ENCODE measurements at places on chromosomes 7 and 10.

DNA sequence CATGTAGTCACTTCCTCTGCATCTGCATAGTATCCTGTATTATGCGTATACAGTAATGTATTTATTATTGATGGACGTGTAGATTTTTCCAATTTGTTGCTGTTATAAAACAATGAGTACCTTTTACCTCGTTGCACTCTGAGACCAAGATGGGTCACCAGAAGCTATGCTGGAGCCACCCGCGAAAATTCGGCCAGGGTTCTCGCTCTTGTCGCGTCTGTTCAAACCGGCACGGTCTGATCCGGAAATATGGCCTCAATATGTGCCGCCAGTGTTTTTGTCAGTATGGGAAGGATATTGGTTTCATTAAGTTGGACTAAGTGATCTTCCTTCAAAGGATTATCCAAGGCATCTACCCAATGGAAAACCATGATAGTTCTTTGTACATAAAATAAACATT lies 1.0 kb downstream of the PSMC2 start:
- DNase-seq: no peak

- no peak for DNase-seq
Measured at GRCh38 chr7:22251281-22251680, 105.7 kb downstream of the RAPGEF5 start.

DNA sequence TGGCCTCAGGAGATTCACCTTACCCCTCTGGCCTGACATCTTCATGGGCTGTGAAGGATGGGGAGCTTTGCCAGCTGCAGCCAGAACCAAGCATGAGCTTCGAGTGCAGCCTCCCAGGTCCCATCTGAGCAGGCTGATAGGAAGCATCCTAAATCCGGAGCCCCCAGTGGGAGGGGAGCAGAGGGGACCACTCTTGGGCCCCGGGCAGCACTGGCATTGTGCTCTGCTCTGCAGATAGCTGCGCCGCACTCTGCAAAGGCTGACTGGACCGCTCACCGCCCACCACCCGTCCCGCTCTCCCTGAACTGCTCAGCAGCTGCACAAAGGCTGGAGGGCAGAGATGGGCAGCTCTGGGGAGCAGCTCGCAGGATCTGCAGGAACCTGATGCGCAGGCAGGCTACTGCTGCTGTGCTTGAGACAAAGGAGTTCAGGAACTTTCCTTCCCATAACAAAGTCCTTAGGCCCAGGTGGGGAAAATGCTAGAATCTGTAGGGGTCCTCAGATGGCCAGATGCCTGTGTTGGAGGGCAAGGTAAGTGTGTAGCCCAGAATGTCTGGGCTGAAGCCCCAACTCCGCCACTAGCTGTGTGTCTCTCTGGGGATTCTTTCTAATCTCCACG lies 51.8 kb downstream of the ARHGAP22 start:
- DNase-seq: no peak

- peak; percentile 33 for DNase-seq
Measured at GRCh38 chr7:111744501-111745155, 182.3 kb upstream of the IMMP2L start.

DNA sequence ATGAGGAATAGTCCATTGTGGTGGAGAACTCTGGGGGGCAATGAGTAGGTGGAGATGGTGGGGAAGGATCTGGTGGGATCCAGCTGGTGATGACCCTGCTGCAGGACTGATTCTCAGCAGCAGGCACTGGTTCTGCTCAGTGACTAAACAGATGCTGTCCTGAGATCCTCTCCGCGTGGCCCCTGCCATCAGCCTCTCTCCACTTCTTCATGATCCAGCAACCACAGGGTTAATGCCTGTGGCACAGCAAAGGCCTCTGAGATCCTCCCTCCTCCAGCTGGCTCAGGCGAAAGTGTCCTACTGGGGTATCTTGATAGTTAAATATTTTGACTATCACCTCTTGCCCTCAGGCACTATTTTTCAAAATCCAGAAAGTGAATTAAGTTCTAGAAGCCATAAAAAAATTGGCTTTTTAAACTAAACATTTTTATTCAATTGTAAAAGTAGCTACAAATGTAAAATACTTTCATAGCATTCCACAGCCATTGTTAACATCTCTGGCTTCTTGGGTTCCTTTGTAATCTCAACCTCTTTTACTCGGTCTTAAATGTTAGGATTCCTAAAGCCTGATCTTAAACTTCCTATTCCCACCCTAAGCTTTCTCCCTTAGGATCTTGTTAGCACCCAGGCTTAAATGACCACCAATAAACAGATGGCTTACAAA lies 13.1 kb downstream of the PLAU start:
- DNase-seq: no peak

Data from stromal cell of bone marrow (primary cell).